ENCODE measurements at places on chromosomes 12 and 14.

DNA sequence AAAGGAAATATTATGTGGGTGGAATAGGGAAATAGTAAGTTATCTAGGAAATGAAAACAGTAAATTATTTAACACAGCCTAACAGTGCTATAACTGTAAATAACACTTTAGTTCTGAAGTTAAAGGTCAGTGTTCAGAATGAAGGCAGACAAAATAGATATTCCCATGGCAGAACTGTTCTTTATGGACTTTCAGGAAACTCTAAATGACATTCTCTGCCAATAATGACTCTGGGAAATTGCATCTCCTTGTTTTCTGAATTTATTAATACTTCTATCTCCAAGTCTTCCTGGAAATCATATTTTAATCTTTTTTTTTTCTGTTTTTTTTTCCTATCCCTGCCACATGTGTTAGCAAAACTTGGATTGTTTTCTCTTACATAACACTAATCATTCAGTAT is 101.4 kb downstream of the PDE3A start:
- DNase-seq, result no peak

GRCh38 chr14:32150392-32150791 is 51.5 kb upstream of the RNU6-7 start:
- no peak for DNase-seq

GRCh38 chr12:51011955-51012354 is 14.2 kb downstream of the SLC11A2 start:
- DNase-seq, result peak; percentile 41

DNA sequence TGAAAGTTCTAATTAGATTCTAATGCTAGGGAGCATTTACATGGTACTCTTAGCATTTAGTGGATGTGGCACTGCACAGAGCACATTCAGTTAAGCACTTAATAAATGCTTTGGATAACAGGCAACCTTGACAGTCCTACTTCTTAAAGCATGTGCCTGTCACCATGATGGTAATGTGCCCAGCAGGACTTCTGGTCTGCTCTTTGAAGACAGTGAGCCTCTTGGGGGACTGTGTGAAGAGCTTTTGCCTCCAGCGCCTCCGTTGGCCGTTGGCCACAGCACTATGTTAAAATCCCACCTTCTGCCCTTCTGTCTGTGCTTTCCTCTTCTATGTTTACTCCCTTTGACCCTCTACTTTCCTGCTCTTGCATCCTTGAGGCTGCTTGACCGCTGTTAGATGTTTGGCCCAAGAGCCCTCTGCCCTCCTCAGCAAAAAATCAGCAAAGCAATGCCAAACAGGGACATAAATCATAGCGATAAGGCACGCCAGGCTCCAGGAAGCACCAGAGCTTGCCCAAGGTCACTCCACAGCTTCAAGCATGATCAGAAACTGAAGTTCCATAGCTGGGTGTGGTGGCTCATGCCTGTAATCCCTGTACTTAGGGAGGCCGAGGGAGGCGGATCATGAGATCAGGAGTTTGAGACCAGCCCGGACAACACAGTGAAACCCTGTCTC is 8.3 kb downstream of the CDKL1 start:
- DNase-seq, result no peak

DNA sequence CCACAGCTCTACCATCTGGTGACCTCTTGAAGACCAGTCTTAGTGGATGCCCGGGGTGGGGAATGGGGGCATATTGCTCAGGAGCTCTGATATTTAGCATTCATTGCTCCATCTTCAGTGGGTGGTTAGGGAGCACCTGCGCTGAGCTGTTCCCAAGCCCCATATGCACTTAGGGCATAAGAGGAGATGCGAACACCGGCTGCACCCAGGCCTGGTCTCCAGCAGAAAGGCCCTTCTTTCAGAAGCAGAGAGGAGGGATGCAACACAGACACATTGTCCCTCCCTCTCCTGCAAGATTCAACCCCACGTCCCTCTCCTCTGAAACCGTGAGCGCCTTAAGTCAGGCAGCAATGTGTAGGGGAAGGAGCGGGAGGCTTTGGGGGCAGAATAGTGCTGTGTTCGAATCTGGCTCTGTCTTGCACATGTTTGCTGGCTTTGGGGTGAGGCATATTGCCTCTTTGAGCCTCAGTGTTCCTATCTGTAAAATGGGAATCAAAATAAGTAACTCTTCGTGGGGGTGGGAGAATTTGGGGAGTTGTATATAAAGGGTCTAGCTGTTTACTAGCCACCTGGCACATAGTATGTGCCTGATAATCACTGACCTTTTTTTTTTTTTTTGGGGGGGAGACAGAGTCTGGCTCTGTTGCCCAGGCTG is 87.7 kb downstream of the FOXN4 start:
- no peak for DNase-seq

GRCh38 chr14:26934151-26934550 is 336.3 kb upstream of the NOVA1 start:
- DNase-seq, result no peak

GRCh38 chr12:6285063-6285477 is 25.4 kb upstream of the PLEKHG6 start:
- DNase-seq, result peak; percentile 54

DNA sequence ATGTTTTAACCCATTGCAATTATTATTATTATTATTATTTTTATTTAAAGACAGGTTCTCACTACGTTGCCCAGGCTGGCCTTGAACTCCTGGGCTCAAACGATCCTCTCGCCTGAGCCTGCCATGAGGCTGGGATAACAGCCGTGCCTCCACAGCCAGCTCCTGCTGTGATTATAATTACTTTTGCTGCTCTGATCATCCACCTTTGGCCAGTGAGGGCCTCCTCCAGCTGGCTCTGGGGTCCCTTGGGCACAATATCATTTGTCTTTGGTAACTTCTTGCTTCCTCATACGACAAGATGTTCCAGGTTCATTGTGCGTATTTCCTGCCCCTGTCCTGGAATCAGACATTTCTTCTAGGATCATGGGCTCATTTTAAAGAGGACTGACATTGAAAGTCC is 28.4 kb downstream of the LRTM2 start:
- no peak for DNase-seq

GRCh38 chr14:68795597-68796417 is 2.9 kb upstream of the ZFP36L1 start:
- DNase-seq, result peak; percentile 47

- no peak for DNase-seq
Observed at GRCh38 chr12:111886662-111887545, 44.9 kb downstream of the MAPKAPK5 start.

GRCh38 chr12:75964150-75964549 is 67.4 kb downstream of the PHLDA1 start:
- no peak for DNase-seq

- no peak for DNase-seq
Observed at GRCh38 chr12:97229004-97229403, 233.6 kb upstream of the RMST start.

DNA sequence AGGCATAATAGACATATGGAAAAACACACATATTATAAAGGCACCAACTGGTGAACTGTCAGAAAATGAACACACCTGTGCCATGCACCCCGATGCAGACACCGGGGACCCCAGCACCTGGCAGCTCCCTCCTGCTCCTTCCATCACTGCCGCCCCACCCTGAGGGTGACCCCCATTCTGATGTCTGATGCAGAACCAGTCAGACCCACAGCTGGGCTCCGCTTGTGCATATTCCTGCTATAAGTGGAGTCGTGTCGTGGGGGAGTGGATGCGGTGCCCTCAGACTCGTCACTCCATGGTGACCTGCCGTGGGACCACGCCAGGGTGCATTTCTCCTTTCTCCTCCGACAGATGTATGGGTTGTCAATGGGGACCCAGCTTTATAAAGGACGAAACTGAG is 45.7 kb upstream of the MEG3 start:
- DNase-seq, result no peak

DNA sequence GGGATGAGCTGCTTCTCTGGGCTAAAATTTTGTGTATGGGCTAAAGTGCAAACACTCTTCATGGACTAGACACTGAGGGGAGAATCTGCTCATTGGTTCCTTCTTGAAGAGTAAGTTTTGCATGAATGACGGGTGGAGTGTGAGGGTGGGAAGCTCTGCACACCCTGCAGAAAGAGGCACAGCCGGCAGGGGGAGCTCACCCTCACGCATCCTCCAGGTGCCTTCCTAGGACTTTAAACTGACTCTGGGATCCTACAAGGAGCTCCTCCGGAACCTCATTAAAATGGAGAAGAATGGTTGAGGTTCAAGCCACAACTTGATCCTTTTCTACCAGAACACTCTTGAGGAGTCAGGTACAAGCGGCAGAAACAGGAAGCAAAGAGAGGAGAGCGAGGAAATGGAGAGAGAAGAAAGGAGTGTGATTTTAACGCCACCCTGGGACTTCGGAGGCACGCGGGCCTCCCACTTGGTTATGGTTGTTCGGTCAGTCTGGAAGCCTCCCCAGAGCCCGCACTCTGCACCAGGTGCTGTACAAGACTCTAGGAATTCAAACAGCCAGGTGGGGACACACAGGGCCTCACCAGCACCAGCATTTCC is 87.5 kb downstream of the SETD3 start:
- no peak for DNase-seq

DNA sequence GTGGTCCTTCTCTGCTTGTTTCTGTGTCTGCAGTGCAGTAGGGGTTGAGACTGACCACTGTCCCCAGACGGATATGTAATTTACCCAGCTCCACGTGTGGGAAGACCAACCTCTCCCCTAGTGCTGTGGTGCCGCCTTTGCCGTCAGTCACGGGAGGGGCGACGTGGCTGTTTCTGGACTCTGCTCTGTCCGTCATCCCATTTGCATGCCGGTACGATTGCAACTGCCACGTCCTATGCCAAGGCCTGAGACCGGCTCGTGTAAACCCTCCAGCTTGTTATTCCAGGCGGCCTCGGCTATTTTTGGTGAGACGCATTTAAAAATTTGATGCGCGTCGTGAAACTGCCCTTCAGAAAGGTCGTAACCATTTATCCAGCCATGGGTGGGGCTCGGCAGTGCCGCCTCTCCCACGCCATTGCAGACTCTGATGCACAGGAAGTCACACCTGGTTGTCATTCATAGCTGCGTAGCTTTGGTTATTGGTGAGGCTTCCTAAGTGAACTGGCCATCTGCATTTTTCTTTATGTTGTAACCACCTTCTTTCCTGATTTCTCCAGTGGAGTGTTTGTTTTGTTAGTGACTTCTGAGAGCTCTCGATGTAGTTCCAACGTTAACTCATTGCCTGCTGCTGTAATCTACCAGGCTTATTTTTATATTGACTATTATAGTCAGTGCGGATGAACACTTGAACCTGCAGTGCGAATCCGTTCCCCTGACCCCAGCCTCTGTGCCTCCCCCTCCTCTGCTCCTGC is 75.1 kb downstream of the ADGRD1 start:
- DNase-seq, result no peak

- no peak for DNase-seq
Observed at GRCh38 chr12:44812062-44812461, 64.1 kb downstream of the NELL2 start.

DNA sequence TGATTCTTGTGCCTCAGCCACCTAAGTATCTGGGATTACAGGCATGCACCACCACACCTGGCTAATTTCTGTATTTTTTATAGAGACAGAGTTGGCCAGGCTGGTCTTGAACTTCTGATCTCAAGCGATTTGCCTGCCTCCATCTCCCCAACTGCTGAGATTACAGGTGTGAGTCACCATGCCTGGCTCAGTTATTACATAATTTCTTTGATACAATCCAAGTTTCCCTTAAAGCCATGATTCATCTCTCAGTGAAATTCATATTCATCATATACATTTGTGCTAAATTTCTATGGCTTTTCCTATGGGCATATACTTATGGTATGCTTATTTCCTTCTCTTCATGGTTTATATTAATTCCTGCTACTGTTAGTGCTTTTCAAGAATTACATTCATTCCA is 29.1 kb upstream of the PZP start:
- DNase-seq, result no peak

DNA sequence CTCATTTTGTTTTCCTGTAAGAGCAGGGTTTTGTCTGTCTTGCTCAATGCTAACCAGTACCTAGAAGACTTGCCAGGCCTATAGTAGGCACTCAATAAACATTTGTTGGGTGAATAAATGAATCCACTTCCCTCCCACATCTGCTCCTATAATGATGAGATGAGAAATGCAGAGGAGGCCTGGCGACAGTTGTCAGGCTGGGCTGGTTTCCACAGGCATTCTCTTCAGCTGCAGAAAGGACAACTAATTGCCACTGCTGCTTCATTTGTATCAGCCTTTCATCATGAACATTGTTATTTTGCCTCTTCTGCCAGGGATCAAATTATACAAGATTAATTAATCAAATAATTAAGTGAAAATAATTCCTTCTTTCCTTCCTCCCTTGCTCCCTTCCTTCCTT is 82.0 kb upstream of the PTHLH start:
- DNase-seq, result no peak

DNA sequence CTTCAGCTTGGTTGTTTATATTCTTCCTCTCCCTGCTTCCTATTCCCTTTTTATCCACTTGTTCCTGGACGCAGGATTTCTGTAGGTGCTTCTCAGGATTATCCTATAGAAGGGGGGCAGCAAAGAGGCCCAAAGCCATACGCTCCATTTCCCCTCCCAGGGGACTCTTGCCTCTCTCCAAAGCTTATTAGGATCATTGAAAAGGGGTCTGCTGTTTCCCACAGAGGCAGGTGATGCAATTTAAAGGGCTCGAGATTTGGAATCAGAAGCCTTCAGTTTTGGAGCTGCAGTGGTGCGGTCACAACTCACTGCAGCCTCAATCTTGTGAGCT is 31.5 kb upstream of the SYNDIG1L start:
- no peak for DNase-seq

DNA sequence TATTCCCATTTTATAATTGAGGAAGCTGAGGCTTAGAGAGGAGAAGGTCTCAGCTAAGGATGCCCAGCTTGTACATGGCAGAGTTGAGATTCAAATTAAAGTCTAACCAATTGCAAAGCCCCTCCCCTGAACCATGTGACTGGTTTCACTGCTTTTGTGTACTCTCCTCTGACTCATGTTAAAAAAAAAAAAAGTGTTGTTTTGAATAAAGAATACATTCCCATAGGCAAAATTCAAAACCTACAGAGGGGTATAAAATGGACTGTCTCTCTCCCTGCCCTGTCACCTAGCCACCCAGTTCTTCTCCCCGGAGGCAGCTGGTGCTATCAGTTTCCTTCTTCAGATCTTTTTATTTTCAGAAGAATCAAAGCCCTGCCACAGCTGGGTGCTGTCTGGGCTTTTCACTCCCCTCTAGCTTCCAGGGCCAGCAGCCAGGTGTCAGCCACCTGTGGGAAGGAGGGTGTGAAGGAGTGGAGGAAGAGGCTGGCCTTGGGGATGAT is 5.4 kb downstream of the PSMD9 start:
- peak; percentile 8 for DNase-seq

DNA sequence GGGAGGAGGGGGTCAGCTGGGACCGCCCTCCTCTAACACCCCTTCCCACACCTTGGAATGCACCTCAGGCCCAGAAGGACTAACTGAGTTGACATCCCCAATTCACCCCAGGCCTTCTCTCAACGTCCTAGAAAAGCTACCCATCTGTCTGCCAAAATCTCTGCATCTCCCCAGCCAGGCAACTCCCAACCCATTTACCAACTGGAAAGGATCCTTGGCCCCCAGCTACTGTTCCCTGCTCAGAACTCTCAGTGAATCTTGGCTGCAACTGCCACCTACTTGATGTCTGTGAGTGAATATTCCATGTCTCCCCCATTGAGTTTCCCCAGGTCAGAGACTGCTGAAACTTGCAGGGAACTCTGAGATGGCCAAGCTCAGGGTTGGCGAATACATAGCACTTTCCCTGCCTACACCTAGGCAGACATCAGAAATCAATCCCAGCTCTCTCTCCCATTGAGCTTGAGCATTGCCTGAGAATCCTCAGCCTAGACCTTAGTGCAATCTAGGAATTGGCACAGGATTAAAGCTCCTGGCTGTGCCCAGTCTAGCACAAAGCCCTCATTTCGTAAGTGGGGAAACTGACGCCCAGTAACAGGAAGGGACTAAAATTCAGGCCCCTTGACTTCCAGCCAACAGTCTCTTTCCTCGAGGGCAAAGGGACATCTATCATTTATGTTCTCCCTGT is 71.9 kb upstream of the NCOR2 start:
- DNase-seq, result no peak

- no peak for DNase-seq
Observed at GRCh38 chr14:52876311-52876710, 74.5 kb downstream of the FERMT2 start.
